ENCODE measurements at places on chromosomes 2 and 18. TPM values are rescaled to one million over a fixed set of nuclear protein-coding genes. Genes with fewer than 3 reads are reported as not detected.
A peak's percentile ranks its signal among the peaks of the same experiment; 100 is the strongest.

GRCh38 chr2:146615778-146616177 lies 1229.1 kb upstream of the ACVR2A start:
- H3K36me3 ChIP-seq: no peaks in the 10 kb centered on the region
- H3K4me3 ChIP-seq: no peak overlapping the region
- no peak overlapping the region for H3K27ac ChIP-seq

DNA sequence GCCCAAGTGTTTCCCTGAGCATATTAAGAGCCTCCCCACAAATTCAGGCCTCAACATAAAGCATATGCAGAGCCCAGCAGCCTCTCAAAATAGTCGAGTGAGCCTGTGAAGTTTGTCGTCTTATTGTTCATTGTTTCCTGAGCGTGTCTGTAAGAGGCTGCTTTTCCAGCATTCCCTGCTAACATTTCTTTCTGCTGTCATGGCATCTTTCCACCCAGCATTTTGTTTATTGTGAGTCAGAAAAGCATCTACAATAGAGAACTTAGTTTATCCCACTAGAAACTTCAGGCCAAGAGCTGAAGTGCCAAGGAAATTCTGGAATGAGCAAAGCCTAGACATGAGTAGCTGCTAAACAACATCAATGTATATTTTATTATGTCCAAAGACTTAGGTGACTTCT lies 46.3 kb upstream of the STAM2 start:
- H3K27ac ChIP-seq: no peak overlapping the region
- no peak for DNase-seq
- no peaks in the 10 kb centered on the region for H3K36me3 ChIP-seq
- no peaks in the 10 kb centered on the region for H3K27me3 ChIP-seq
- H3K4me3 ChIP-seq: no peak overlapping the region
- H3K4me1 ChIP-seq: no peaks in the 10 kb centered on the region

GRCh38 chr2:47503481-47504070 lies 100.6 kb downstream of the MSH2 start:
- no peak overlapping the region for H3K27ac ChIP-seq
- H3K36me3 ChIP-seq: no peaks in the 10 kb centered on the region
- H3K4me3 ChIP-seq: no peak overlapping the region
- no peak for DNase-seq

DNA sequence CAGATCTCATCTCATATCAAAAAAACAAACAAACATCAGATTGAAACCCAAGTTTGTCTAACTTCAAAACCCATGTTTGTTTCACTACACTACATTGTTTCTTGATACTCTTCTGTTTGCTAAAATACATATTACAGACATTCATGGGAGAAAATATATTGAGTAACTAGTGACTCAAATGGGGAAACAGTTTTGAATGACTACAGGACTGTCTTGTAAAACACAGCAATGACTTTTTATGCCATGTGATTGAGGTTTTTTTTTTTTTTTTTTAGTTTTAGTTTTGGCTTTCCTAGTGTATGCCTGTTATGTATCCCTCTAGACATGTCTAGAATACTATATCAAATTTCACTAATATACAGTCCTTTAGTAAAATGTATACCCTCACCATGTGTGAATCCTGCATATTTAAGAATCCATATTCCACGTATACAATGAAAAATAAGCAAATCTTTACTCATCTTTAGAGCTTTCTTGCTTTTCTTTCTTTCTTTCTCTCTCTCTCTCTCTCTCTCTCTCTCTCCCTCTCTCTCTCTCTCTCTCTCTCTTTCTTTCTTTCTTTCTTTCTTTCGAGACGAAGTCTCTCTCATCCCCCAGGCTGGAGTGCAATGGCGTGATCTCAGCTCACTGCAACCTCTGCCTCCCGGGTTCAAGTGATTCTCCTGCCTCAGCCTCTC lies 46.6 kb upstream of the SERTAD2 start:
- no peak for DNase-seq
- H3K27me3 ChIP-seq: no peaks in the 10 kb centered on the region
- no peaks in the 10 kb centered on the region for H3K4me1 ChIP-seq
- H3K4me3 ChIP-seq: no peak overlapping the region
- H3K36me3 ChIP-seq: no peaks in the 10 kb centered on the region
- no peak overlapping the region for H3K27ac ChIP-seq

GRCh38 chr2:109422071-109422757 lies 191.6 kb downstream of the SEPTIN10 start:
- no peaks in the 10 kb centered on the region for H3K36me3 ChIP-seq
- no peaks in the 10 kb centered on the region for H3K27me3 ChIP-seq
- DNase-seq: no peak
- H3K4me1 ChIP-seq: no peaks in the 10 kb centered on the region
- no peak overlapping the region for H3K4me3 ChIP-seq

GRCh38 chr2:122098306-122098705 lies 342.9 kb downstream of the TSN start:
- no peak overlapping the region for H3K4me3 ChIP-seq
- H3K36me3 ChIP-seq: no peaks in the 10 kb centered on the region
- no peaks in the 10 kb centered on the region for H3K4me1 ChIP-seq
- no peak for DNase-seq

GRCh38 chr2:38274286-38275276 lies 102.5 kb downstream of the ATL2 start:
- no peaks in the 10 kb centered on the region for H3K27me3 ChIP-seq
- no peaks in the 10 kb centered on the region for H3K36me3 ChIP-seq
- no peaks in the 10 kb centered on the region for H3K4me1 ChIP-seq
- no peak overlapping the region for H3K27ac ChIP-seq
- H3K4me3 ChIP-seq: no peak overlapping the region

GRCh38 chr2:111031546-111032478 lies 88.9 kb upstream of the BCL2L11 start:
- no peaks in the 10 kb centered on the region for H3K36me3 ChIP-seq
- peak overlapping the region; percentile 78 for H3K27ac ChIP-seq
- H3K4me1 ChIP-seq: peaks cover 5% of the 10 kb centered on the region
- H3K4me3 ChIP-seq: no peak overlapping the region

- H3K36me3 ChIP-seq: no peaks in the 10 kb centered on the region
- DNase-seq: no peak
- no peak overlapping the region for H3K27ac ChIP-seq
- no peaks in the 10 kb centered on the region for H3K27me3 ChIP-seq
Measured at GRCh38 chr18:24293254-24293653, 104.4 kb downstream of the OSBPL1A start.

GRCh38 chr2:149800624-149801542 lies 213.3 kb upstream of the MMADHC start:
- H3K4me1 ChIP-seq: no peaks in the 10 kb centered on the region
- no peak for DNase-seq
- no peak overlapping the region for H3K4me3 ChIP-seq
- H3K27ac ChIP-seq: no peak overlapping the region
- no peaks in the 10 kb centered on the region for H3K27me3 ChIP-seq

DNA sequence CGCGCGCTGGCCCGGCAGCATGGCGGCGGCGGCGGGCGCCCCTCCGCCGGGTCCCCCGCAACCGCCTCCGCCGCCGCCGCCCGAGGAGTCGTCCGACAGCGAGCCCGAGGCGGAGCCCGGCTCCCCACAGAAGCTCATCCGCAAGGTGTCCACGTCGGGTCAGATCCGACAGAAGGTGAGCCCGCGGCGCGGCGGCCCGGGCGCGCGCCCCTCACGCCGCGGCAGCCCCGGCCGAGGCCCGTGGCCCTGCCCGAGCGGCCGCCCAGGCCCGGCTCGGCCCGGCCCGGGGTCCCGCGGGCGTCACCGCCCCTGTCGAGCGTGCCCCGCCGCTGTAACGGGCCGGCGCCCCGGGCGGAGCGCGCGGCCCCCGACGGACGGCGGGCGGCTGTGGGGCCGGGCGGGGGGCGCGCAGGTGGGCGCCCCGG lies 218 bp downstream of the DGKD start:
- H3K4me3 ChIP-seq: peak overlapping the region; percentile 57
- no peak overlapping the region for H3K27ac ChIP-seq
- no peaks in the 10 kb centered on the region for H3K36me3 ChIP-seq
- DNase-seq: no peak
- H3K27me3 ChIP-seq: no peaks in the 10 kb centered on the region

DNA sequence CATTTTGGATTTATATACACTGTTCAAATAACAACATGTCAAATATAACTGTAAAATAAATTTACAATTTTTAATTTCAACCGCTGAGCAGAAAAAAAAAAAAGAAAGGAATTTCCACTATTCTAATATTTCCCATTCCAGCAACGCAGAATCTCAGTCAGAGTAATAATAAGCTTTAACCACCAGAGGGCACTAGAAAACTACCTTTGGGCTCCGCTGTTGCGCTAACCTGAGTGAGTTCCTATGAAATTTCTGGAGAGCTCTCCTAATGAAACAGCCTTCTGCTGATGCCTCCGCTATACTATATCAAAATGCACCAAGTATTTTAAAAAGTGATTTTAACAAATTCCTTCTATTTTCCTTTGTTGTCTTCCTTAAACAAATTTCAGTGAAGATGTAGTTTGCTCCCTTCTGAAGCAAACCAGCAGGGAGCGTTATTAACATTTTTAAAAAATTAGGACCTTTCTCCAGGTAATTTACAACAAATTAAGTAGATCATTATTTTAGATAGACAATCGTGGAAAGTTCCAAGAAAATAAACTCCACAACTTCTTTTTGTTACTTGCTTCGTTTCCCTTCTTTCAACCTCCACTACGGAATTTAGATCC lies 23.0 kb downstream of the ERMN start:
- no peaks in the 10 kb centered on the region for H3K27me3 ChIP-seq
- DNase-seq: no peak
- H3K36me3 ChIP-seq: no peaks in the 10 kb centered on the region
- H3K4me3 ChIP-seq: no peak overlapping the region
- no peak overlapping the region for H3K27ac ChIP-seq
- no peaks in the 10 kb centered on the region for H3K4me1 ChIP-seq

DNA sequence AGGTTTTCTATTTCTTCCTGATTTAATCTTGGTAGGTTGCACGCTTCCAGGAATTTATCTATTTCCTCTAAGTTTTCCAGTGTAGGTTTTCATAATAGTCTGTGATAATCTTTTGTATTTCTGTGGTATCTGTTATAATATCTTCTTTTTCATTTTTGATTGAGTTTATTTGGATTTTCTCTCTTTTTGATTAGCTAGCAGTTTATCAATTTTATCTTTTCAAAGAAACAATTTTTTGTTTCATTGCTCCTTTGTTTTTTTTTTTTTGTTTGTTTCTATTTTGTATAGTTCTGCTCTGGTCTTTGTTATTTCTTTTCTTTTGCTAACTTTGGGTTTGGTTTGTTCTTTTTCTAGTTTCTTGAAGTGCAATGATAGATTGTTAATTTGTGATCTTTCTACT lies 51.3 kb downstream of the G6PC2 start:
- H3K4me1 ChIP-seq: no peaks in the 10 kb centered on the region
- no peak overlapping the region for H3K4me3 ChIP-seq
- no peak for DNase-seq

GRCh38 chr2:233213011-233213410 lies 38.5 kb upstream of the ATG16L1 start:
- H3K4me1 ChIP-seq: peaks cover 4% of the 10 kb centered on the region
- no peak overlapping the region for H3K27ac ChIP-seq
- no peak for DNase-seq
- no peaks in the 10 kb centered on the region for H3K27me3 ChIP-seq

DNA sequence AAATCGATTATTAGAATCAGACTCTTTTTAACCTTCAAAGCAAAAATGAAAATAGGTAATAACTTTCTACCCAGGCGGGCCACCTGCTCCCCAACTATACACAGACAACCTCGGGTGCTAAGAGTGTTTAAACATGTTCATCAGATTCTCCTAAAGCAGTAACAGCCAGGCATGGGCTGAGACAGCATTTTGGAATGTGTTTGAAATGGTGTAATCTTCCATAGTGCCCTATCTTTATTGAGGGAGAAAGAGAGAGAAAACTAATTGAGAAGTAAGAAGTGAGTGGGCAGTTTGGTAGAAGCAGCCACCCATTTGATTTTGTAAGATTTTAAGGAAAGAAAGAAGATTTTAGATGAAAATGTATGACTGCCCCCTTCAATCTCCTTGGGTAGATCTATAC lies 196.1 kb upstream of the CTAGE1 start:
- no peaks in the 10 kb centered on the region for H3K27me3 ChIP-seq
- H3K4me1 ChIP-seq: no peaks in the 10 kb centered on the region
- H3K36me3 ChIP-seq: no peaks in the 10 kb centered on the region
- H3K4me3 ChIP-seq: no peak overlapping the region
- no peak for DNase-seq

DNA sequence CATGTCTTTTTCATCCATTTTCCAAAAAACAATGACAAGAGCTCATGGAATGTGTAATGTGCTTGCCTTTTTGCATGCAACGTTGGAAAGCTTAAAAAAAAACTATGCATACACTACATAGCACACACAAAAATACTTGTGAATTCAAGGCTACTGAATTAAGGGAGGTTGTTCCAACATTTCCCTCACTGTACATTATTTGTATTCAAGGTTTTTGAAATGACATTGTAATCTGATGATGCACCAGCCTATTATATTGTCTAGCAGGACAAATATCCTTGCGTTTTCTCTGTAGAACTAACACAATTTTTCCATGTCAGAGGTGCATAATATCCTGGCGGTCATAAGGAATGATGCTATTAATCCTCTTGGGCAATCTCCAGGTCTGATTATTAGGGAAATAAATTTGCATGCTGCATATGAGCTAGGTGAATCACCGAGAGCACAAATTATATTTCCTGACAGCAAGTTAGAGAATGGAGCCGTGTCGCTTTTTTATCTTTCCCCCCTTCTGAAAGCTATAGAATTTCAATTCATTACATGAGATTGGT lies 836.9 kb upstream of the FANCL start:
- H3K27me3 ChIP-seq: no peaks in the 10 kb centered on the region
- no peaks in the 10 kb centered on the region for H3K36me3 ChIP-seq
- H3K27ac ChIP-seq: no peak overlapping the region
- no peak overlapping the region for H3K4me3 ChIP-seq
- no peaks in the 10 kb centered on the region for H3K4me1 ChIP-seq

DNA sequence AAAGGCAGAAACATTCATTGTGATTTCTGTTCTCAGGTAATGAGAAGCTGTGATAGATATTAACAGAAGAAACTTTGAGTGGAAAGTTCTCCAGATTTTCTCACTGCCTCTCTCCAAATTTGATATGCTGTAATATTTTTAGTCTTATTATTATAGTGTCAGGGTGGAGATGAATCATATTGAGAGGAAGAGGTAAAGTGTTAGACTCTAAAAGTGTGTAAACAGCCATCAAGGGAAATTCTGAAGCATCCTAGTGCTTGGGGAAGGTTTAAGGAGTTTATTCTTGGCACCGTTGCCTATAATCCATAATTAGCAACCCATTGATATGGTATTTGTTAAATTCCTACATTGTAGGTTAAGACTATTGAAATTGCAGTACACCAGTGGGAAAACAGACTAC lies 104.7 kb upstream of the NABP1 start:
- DNase-seq: no peak
- H3K27me3 ChIP-seq: no peaks in the 10 kb centered on the region
- H3K36me3 ChIP-seq: no peaks in the 10 kb centered on the region
- H3K4me3 ChIP-seq: no peak overlapping the region

DPP4 gene
- total RNA-seq: 40.5 TPM

SLC5A7 gene
- 0.42 TPM for total RNA-seq

GULP1 gene
- 11.8 TPM for total RNA-seq

LAMA1 gene
- 7.7 TPM for total RNA-seq

SPC25 gene
- 16.0 TPM for total RNA-seq

KCNIP3 gene
- total RNA-seq: 2.3 TPM

SIX3 gene
- total RNA-seq: not detected

ERCC3 gene
- 27.8 TPM for total RNA-seq

CEP76 gene
- 4.7 TPM for total RNA-seq

DHRS9 gene
- total RNA-seq: 102 TPM

CYP27C1 gene
- not detected for total RNA-seq

IGFBP5 gene
- 68.2 TPM for total RNA-seq

CTAGE1 gene
- not detected for total RNA-seq

MATN3 gene
- 0.12 TPM for total RNA-seq
